ENCODE measurements at places on chromosomes 12 and 14.

GRCh38 chr12:2586156-2587038 lies 208.4 kb upstream of the FKBP4 start:
- DNase-seq, result no peak

- DNase-seq, result peak; percentile 86
These were observed 281.1 kb upstream of the AMIGO2 start for GRCh38 chr12:47360771-47361388.

GRCh38 chr12:125192690-125193221 lies 127.5 kb downstream of the AACS start:
- DNase-seq, result no peak

DNA sequence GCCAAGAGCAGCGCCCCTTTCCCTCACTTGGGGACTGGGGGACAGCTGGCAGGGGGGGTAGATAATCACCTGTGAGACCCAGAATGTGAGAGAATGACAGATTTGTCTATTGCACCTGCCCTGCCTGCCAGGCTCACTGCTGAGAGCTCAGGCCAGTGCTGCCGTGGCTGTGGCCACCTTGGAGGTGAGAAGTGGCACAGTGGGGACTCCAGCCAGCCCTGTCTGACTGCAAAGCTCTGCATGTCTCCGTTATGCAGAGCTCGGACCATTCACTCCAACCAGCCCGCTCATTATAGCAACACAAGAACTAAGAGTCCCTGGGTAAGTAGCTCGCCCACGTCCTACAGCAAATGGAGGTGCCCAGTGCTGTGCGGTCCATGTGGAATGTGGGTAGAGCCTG lies 88.8 kb downstream of the DICER1 start:
- DNase-seq, result no peak

GRCh38 chr12:24960222-24960855 lies 11.4 kb upstream of the BCAT1 start:
- peak; percentile 27 for DNase-seq

DNA sequence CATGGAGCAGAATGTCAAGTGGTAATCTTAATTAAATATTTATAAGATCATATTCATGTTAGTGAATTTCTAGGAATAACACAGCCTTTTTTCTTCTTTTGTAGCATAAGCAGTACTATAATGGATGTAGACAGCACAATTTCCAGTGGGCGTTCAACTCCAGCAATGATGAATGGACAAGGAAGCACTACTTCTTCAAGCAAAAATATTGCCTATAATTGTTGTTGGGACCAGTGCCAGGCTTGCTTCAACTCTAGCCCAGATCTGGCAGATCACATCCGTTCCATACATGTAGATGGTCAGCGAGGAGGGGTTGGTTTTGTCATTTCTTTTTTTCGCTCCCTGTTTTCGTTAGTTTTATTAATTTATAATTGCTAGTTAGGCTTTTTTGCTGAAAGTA lies 23.1 kb downstream of the AEBP2 start:
- DNase-seq, result no peak

GRCh38 chr12:131282292-131283080 lies 328.8 kb downstream of the ADGRD1 start:
- no peak for DNase-seq

GRCh38 chr14:54450535-54450934 lies 9.4 kb upstream of the CNIH1 start:
- peak; percentile 15 for DNase-seq

DNA sequence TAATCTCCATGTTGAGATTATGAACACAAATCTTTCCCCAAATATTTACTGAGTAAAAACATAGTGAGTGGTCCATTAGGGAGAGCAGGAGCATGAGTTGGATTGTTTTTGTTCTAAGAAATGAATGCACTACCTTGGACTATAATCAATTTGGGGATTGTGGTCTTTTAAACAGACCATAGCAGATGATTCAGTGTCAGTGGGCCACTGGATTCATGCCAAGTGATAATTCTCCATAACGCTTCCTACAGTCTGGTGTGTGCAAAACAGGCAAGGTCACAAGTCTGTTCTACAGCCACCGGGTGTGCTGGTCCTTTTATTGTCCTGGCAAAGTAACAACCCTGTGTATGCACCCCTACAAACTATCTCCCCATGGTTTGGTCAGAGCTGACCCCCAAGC lies 266.3 kb downstream of the APAF1 start:
- no peak for DNase-seq

DNA sequence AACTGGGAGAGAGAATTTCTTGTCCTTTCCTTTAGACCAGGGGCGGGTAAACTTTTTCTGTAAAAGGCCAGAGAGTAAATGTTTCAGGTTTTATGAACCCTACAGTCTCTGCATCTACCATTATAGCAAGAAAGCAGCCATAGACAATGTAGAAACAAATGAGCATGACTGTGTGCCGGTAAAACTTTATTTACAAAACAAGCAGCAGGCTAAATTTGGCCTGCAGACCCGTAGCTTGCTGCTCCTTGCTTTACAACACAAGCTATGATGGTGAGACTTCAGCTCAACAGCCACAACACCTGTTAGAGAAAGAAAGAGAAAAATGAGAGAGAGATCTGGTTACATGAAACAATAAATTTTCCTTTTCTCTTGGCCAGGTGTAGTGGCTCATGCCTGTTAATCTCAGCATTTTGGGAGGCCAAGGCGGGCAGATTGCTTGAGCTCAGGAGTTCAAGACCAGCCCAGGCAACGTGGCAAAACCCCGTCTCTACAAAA lies 4.2 kb upstream of the CDC42BPB start:
- DNase-seq, result no peak

- no peak for DNase-seq
These were observed 6.8 kb upstream of the BEGAIN start for GRCh38 chr14:100593751-100594624.

DNA sequence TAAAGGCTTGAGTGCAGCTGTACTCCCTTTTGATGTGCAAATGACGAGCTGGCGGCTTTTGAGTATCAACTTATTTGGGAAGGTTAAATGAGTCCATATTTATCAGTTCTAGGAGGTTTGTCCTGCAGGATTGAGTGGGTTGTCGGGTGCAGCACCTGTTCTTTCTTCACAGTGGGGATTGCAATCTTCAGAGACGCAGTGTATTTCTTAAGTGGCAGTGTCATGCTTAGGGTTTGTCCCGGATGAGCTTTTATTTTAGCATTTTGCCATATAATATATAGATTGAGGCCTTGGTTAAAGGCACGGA lies 1.2 kb downstream of the FUT8 start:
- peak; percentile 6 for DNase-seq

DNA sequence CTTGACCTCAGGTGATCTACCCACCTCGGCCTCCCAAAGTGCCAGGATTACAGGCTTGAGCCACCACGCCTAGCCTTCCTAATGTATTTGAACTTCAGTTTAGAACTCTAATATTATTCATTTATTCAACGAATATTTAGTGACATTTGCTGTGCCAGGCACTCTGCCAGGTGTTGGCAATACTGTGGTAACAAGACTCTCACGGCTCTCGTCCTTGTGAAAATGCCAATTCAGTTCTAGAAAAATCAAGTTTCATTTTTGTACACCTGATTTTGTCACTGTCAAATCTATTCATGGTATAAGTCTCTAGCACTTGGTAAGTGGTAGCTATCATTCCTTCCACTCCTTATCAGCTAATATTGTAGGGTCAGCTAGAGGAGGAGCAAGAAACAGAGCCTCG lies 6.3 kb upstream of the PWP1 start:
- DNase-seq, result no peak

- peak; percentile 8 for DNase-seq
These were observed 203.6 kb downstream of the EFCAB11 start for GRCh38 chr14:89750908-89751392.

- no peak for DNase-seq
These were observed 59.2 kb downstream of the TRIM9 start for GRCh38 chr14:51035611-51036192.
